Stimulated activated CD8-positive, alpha-beta memory T cell treated with anti-CD3 and anti-CD28 coated beads, Interleukin-15, amount 100 ng/mL, for 4 hours (primary cell): ENCODE measurements at places on chromosomes 4 and X.

- DNase-seq, result no peak
These were observed 10.7 kb upstream of the S100P start for GRCh38 chr4:6682862-6683590.

DNA sequence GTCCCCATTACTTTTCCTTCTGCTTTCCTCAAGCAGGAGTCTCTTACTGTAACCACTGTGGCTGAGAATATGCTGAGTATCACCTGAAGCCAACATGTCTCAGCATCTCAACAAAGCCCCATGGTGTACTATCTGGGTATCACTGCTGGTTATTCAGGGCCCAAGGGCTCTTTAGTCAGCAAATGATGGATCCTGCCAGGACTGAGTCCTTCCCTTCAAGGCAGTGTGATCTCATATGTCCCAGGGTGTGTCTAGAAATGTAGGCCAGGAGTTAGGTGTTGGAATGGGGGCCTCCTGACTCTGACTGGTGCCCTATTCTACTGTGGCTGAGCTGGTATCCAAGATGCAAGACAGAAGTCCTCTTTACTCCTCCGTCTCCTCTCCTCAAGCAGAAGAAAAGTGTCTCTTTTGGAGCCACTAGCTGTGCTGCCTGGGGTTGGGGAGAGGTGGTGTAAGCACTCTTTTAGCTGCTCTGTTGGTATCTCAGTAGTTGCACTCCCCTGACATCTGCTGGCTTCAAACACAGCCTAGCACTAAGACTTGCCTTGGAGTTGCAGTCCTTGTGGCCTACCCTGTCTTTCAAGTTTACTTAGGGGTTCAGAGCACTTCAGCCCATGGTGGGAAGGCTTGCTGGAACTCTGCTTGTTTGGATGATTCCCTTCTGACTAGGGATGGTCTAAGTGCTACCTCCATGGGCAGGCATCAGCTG is 28.6 kb downstream of the OCIAD2 start:
- DNase-seq, result no peak

DNA sequence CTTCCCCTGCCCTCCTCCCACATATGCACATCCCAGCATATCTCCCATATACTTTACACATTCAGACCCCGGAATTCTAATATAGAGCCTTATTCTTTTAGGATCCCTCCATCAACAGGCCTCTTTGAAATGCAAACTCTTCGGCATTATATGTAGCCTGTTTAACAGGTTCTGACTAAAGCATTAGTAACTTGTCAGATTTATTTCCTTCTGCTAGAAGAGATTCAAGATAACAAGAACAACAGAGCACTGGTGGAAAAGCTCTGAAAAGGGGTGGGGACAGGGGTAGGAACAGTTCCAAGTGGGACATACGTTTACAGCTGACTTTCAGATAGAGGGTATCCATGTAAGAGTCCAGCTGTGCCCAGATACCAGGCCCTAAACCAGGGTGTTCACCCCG is 31.7 kb upstream of the PRPS1 start:
- no peak for DNase-seq

DNA sequence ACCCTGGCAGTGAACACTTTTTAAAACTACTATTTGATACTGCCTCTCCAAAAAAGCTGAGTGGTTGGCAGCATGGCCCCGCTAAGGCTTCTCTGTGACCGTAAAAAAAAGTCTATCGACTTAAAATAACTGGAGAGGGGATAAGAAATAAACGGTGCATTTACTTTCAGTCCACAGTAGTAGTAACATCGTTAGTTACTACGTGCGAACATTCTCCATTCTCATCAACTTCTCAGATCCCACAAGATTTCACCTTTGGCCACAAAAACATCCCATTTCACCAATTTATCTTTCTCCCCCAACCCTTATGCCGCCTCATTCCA is 524 bp upstream of the EXOSC9 start:
- DNase-seq, result no peak

DNA sequence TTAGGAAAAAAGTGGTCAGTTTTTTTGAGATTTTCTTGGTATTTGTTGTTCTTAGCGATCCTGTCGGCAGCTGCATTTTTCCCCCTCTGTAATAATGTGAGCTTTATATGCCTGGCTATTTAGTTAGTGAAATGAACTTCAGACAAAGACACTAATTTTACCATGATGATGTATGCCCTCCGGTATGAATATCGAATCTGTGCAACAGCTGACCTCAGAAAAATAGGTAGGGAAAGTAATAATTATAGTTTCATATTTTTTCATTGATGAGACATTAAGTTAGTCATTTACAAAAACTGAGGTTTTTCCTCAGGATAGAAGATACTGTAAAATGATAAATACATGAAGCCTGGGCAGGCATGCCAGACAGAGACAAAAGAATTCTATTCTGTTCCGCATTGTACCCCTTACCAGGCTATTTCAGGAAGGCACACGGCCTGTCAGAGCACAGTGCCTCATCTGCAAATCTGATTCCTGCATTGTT is 155.8 kb downstream of the SHROOM3 start:
- no peak for DNase-seq

- DNase-seq, result no peak
These were observed 22.8 kb downstream of the TMPRSS11A start for GRCh38 chr4:67940506-67940905.

GRCh38 chr4:52966781-52967180 is 104.7 kb downstream of the RASL11B start:
- DNase-seq, result no peak

- DNase-seq, result no peak
These were observed 242.7 kb upstream of the ETNPPL start for GRCh38 chr4:109005523-109005922.

- no peak for DNase-seq
These were observed 25.7 kb upstream of the MND1 start for GRCh38 chr4:153318696-153319320.

- DNase-seq, result no peak
These were observed 68.6 kb downstream of the BEND4 start for GRCh38 chr4:42083816-42084215.

- no peak for DNase-seq
These were observed 82.2 kb downstream of the TENM3 start for GRCh38 chr4:182325397-182325796.

DNA sequence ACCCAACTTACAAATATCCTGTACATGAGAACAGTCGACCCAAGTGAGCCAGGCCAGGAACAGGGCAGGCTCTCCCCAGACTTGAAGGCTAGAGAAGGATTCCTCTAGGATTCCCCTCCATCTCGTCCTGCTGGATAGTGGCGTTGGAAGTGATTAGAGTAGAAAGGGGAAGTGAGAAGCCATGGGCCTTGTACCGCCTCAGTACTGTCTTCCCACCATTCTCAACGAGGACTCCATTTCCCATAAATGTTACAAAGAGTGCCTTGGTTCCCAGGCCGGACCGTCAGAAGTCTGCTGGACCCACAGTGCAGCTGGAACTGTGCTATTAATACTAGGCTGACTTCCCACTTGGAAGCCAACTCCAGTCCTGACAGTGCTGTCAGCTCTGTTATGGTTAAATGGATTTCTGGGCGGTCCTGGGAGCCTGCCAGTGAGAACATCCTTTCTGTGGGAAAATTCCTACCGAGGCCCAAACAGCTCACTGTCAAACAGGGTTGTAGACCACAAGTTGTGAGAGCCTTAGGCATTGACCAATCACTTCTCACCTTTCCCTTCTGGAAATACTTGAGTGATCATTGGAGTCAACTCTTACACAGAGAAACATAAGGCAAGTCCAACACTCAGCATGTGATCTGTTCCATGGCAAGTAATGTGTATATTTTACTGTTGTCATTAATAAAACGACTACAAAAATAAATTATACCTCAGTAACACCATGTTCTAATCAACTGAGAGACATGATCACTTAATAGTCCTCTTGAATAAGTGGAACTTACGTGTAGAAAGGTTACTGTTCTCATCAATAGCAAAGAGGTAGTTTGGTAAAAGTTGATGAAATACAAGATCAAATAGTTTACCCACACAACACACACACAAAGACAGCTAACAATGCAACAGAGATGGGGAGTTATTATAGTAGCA is 58.4 kb downstream of the AMELX start:
- no peak for DNase-seq

- DNase-seq, result no peak
These were observed 93.9 kb downstream of the CEP44 start for GRCh38 chr4:174377613-174378012.

- no peak for DNase-seq
These were observed 94.3 kb upstream of the PGRMC2 start for GRCh38 chr4:128381748-128382559.

- no peak for DNase-seq
These were observed 19.1 kb downstream of the GPRASP3 start for GRCh38 chrX:102739657-102740056.

GRCh38 chr4:146334862-146335449 is 120.6 kb downstream of the REELD1 start:
- DNase-seq, result no peak

DNA sequence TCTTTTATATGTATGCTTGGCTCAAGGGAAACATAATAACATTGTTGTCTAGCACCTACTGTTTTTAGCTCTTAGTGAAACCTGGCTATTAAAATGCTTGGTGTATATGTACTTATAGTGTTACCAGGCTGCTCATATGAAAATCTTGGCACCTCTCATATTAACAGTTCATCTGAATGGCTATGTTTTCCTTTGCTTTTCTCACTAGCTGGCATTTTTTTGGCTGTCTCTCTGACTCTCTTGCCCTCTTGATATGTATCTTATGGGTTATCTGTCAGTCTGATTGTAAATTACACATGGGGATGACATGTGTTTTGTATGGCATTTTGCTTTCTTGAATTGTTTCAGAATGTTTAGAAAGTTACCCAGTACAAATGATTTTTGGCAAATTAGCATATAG is 158.0 kb downstream of the ARHGAP24 start:
- no peak for DNase-seq

GRCh38 chrX:106611317-106611678 is 480 bp upstream of the RADX start:
- no peak for DNase-seq

DNA sequence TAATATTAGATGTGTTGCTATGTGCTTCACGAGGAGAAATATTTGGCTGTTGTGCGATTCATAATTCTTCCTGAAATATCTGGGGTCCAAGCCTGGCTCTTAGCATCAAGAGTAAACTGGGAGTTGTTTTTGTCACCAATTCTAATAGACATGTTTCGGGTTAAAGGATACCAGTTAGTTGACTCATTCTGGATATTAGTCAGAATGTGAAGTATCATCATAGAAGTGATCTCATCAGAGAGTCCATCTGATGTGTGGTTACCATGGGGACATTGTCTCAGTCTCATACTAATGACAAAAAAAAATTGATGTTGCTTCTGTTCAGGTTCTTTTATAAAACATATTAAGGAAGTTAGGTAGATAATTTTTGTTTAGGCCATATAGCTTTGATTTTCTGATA is 57.2 kb upstream of the MTMR1 start:
- DNase-seq, result no peak

DNA sequence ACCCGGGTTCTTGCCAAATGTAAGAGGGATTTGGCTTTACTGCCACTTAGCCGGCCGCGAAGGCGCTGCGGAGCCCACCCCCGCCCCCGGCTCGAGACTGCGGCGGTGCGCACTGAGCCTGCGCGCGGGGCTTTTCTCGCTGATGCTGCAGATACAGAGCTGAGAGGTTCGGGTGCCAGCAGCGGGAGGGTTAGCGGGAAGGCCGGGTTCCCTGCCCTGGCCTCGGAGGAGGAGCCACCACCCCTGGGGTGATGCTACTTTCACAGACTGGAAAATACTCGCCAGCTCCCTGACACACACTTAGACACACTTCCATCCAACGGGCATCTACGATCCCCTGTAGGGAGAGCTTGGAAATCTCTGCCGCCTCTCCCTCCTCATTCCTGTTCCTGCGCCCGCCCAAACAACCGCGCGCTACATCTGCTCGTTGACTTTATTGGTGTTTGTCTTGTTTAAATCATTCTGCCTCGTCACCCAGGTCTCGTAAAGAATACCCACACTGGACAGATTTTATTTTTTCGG is 2.1 kb upstream of the PCDH7 start:
- no peak for DNase-seq

DNA sequence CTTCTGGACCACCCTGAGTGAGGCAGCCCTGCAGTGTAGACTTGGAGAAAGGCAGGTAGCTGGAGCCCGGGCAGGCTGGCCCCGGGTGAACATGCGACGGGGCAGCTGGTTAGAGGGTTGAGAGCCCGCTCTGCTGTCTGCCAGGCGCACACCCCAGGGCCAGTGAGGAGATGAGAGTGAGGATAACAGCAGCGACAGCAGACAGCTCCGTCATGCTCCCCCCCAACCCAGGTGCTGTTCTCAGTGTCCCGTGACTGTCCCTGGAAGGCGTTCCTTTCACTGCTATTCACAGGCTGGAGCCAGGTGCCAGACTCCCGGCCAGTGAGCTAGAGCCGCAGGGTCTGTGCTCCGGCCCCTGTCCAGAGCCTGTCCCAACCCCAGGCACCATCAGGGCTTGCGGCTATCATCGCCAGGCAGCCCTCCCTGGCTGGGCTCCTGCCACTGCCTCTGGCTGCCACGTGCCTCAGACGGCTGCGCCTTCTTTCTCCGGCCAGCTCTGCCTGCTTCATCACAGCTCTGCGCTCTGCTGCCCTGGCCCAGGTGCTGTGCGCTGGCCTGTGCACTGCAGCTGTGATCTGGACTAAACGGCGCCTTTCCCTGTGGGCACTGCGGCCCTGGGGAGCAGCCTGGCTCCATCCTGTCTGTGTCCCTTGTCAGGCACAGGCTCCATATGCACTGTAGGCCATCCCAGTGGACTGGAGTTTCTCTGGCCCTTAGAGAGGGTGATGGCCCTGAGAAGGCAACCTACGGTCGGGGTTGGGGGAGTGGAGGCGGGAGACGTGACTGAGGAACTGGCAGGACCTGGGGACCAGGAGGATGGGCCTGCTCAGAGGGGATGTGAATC is 19.8 kb downstream of the NSG1 start:
- no peak for DNase-seq

DNA sequence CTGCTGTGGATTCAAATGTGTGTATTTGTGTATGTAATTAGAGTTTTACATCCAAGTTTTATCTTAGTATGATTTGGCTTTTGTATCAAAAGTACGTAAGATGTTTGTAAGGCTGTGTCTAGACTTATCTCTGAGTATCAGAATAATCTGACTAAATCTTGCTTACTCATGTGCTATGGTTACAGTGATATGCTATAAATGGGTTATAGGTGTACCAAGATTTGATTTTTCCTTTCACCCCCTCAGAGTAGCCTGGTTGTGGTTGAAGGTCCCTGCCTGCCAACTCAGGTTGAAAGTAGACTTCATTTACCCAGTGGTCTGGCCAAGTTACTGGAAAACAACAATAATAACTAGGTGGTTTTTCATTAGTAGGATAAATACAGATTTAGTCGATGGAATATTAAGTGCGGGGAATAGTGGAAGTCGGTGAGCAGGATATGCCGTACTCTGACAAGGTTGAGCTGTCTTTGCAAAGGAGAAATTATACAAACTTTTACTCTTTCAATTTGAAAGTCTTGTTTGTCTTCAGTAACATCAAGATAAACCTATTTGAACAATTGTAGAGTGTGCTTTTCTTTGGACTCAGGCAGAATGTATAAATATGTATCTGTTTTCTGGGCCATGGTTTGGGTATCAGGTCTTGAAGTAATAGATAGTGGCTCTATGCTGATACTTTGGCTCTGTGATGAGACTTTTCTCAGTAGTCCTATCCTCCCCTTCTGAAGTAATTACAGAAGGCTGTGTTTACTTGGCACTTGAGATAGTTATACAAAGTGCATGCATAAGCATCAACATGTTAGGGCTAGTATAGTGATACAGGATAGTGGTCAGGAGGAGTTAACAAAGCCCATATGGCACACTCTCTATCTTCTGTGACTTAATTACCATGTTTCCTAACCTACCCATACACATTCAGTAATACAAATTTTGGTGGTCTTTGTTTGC is 23.7 kb downstream of the BMP2K start:
- no peak for DNase-seq

- no peak for DNase-seq
These were observed 33.5 kb downstream of the PWWP3B start for GRCh38 chrX:106201502-106202178.
